Activated CD4-positive, alpha-beta memory T cell treated with anti-CD3 and anti-CD28 coated beads for 36 hours (primary cell): ENCODE measurements at places on chromosomes 5 and 9.

DNA sequence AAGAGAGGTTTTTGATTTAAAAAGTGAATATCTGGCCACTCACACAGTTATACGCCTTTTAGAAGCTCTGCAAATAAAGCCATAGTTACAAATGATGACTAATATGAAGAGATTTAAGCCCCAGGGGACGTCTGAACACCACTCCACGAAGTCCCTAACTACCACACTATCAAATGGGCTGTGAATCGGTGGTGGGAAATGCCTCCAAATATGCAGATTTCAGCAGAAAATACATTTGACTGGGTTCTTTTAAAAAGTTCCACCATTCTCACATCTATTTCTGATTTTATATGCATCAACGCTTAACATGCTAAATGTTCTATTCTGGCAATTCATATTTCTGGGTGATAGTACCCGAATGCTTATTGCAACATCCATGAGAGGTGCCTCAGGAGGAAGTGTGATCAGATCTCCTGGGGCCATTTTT, 22.5 kb downstream of the TICAM2 start:
- DNase-seq, result no peak

DNA sequence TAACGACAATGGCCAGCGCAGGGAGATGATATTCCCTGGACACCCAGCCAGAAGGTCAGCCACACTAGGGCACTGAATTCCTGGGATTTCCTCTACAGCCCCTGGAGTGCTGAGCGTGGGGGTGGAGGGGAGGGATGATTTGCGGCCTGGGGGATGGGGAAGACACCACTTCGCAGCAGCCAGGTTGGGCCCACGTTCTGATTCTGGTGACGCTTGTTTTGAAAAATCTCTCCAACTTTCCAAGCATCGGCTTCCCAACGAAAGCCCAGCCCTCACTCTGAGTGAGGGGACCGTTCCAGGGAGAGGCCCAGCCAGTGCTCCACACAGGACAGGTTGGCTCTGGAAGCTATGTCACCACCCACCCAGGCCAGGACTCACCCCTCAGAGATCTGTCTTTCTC, 5.4 kb downstream of the GFPT2 start:
- DNase-seq, result no peak

- no peak for DNase-seq
Measured at GRCh38 chr9:95317893-95318211, 343 bp upstream of the FANCC start.

DNA sequence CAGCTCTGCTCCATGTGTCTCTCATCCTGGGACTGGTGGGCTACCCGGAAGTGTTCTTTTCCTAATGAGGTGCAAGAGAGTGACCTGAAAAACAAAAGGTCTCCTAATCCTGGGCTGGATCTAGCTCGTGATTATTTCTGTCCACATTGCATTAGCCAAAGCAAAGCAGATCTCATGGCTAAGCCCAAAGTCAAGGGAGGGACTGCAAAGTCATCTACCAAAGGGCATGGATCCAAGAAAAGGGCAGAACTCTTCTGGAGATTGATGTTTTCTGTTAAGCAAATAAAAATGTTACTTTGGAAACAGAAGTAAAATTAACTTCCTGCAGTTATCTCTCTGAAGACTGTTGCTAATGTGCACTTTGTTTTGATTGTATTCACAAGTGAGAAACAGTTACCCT, 225.2 kb downstream of the CFAP90 start:
- no peak for DNase-seq

DNA sequence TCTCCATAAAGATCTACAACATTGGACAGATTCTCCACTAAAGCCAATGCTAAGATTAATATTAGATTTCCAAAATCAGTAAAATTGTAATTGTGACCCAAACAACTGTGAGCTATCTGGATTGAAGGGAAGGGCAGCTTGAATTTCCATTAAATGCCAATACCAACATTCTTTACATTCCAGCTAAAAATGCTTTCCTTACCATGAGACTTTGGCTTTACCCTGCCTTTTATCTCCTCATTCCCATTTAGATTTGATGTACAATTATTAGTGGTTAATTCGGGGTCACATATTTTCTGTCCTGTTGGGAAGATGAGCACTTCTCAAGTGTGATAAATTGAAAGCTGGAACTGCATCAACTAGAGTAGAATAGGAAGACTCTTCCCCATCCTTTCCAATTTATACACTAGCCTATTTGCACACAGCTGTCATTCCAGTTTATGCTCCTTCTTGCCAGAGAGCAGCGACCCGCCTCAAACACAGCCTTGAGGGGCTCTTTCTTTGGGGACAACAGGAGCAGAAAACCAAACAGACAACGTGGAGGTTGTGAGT, 33.1 kb upstream of the MYOT start:
- DNase-seq, result no peak

DNA sequence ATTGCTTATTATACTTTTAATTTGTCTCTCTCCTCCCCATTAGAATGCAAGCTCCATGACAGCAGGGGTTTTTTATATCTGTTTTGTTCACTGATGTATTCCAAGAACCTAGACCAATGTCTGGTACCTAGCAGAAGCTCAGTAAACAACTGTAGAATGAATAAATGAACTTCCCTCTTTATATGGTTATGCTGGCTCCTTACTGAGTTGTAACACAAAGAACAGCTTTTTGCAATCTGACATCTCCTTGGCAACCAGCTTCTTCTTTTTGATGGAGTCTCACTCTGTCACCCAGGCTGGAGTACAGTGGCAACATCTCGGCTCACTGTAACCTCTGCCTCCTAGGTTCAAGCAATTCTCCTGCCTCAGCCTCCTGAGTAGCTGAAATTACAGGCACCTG, 13.6 kb downstream of the TRMO start:
- no peak for DNase-seq
